ENCODE measurements at places on chromosomes 1 and 21.

DNA sequence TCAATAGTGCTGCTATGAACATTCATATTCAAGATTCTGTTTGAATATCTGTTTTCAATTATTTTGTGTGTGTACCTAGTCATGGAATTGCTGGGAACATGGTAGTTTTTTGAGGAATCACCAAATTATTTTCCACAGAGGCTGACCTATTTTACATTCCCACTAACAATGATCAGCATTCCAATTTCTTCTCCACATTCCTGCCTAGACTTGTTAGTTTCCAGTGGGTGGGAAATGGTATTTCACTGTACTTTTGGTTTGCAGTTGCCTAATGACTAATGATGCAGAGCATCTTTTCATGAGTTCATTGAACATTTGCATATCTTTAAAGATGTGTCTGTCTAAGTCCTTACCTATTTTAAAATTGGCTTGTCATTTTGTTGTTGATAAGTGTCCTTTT, 1182.6 kb upstream of the B3GALT2 start:
- DNase-seq = no peak

DNA sequence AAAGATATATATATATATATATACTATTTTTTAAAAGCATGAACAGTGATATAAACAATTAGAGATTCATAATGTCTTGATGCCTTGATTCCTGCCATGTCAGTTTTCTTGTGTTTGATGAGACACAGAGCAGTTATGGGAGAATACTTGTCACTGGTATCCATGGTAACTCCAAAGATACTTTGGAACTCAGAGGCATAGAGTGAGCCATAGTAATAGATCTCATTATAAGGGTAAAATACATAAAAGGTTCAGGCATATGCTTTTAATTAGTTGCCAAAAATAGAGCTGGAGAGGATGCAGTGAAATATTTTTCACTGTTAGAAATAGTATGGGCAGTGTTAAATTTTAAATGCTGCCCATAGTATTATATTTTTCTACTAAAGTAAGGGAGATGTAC, 134.1 kb downstream of the SYT14 start:
- no peak for DNase-seq

- no peak for DNase-seq
Observed at GRCh38 chr1:29517251-29518086, 281.1 kb downstream of the PTPRU start.

DNA sequence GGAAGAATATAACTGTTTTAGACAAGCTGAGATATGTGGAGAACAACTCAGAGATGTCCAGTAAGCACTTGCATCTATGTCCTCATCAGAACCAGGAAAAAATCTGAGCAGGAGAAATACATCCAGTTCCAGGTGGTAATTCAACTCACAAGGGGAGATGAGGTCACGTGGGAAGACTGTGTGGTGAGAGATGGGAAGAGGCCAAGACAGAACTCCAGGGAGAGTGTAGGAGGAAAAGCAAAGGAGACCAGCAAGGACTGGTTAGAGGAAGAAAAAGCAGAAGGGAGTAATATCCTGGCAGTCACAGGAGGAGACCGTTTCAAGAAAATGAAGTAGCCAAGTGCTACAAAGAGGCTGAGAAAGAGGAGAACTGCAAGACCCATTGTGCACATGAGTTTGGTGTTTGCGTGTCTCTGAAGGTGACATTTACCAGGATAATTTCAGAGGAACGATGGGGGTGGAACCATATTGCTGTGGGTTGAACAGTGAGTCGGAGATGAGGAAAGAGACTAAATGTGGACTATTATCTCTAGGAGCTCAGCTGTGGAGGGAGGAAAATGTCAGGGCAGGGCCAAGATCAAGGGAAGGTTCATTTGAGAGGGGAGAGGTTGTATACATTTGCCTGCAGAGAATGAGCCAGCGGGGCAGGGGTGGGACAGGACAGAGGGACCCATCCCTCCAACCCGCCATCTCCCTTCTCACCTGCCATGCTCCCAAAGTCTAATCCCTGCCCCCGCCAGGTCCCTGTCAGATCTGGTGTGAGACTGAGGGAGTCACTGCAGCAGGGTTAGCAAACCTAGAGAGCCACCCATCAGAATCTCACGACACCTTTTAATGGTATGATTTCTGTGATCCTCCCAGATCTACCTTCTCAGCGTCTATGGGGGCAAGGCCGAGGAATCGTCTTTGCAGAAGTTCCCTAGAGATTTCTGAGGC, 24.9 kb downstream of the SUSD4 start:
- DNase-seq = no peak

- no peak for DNase-seq
Observed at GRCh38 chr1:152197361-152197941, 26.5 kb downstream of the HRNR start.

- no peak for DNase-seq
Observed at GRCh38 chr1:194717941-194718340, 1531.5 kb upstream of the B3GALT2 start.

DNA sequence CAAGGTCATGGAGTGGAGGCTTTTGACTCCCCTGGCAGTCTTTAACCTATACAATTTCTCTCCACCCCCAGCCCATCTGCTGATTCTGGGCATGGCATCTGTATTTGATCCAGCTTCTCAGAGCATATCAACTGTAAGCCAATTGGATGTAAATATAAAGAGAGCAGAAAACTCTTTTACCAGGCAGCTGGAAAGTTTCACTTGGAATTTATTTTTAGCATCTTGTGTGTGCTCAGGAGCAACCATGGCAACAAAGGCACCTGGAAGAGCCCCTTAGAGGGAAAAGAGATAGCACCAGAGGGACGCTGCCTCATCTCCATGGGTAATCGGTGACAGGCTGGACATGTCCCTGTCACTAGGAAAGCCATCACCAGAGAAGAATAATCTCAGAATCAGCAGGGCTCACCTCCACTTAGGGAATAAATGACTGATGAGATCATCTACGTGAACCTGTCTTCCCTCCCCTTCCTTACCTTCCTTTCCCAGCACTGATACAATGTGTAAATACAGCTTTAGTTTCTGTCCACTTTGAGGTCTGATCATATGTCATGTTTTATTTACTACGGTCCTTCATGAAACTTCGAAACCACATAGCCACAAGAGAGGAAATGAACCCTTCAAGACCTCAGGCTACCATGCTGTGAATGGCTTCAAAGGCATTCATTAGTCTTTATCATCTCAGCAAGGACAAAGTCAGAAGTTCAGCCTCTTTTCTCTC, 25.3 kb upstream of the SIPA1L2 start:
- no peak for DNase-seq

- DNase-seq = no peak
Observed at GRCh38 chr1:247337250-247337746, 5.6 kb upstream of the ZNF496 start.

DNA sequence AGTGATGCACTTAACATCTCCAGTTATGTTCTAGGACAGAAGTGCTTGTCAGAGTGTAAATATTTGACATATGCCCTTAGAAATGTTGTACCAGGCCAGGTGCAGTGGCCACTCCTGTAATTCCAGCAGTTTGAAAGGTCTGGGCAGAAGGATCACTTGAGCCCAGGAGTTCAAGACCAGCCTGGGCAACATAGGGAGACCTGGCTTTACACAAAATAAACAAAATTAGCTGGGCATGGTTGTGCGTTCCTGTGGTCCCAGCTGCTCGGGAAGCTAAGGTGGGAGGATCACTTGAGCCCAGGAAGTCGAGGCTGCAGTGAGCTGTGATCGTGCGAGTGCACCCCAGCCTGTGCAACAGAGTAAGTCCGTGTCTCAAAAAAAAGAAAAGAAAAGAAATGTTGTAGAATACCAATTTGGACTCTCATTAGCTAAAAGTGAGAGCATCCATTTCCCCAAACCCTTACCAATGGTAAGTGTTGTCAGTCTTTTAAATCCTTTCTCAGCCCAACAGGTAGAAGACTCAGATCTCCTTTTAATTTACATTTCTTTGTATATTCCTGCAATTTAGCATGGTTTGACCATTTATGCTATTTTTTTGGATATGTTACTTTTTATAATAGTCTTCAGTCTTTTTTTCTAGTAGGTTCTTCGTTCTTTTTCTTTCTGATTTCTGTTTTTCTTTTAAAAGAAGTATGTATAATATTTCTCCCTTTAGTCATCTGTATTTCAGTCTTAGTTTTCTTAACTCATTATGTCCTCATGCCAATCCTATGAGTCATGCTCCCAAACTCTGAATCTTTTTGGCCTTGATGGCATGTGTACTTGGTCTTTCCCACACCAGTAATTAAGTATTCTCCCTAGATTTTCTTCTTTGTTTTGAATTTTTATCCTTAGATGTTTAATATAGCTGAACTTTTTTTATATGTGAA, 74.4 kb downstream of the CAMTA1 start:
- no peak for DNase-seq

DNA sequence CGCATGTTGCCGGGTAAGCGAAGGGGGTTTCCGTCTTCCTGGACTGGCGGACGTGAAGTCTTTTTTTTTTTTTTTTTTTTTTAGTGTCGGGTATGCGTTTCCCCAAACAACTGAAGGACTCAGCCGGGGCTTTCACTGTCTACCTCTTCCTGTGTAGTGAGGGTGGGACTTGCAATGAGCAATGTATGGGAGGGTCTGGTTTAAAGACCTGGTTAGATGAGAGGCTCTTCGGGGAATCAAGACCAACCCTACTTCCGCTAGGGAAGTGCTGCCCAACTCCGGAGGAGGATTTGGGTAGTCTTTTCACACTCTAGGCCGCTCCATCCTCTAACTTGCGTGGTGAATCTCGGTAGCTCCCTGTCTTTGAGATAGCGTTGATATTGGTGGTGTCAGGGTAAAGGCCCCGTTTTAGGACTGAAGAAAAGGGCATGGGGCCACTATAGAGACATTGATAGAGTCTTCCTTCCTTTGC, 754 bp downstream of the PRRC2C start:
- peak; percentile 34 for DNase-seq

- DNase-seq = no peak
Observed at GRCh38 chr1:116292929-116293725, 79.9 kb upstream of the ATP1A1 start.

DNA sequence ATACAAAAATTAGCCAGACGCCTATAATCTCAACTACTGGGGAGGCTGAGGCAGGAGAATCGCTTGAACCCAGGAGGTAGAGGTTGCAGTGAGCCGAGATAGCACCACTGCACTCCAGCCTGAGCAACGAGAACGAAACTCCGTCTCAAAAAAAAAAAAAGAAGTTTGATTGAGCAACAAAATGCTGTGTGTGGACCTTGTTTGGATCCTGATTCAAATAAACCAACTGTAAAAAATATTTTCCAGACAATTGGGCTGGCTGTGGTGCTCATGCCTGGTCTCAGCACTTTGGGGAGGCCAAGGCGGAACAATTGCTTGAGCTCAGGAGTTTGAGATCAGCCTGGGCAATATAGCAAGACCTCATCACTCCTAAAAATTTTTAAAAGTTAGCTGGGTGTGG, 16.8 kb downstream of the PTAFR start:
- DNase-seq = no peak

GRCh38 chr1:147626739-147627138, 43.6 kb downstream of the ACP6 start:
- no peak for DNase-seq
